ENCODE measurements at places on chromosomes 2 and 18.

GRCh38 chr2:233051241-233052149, 8.6 kb upstream of the INPP5D start:
- DNase-seq, result peak; percentile 92

- no peak for DNase-seq
Measured at GRCh38 chr2:186426153-186427016, 59.7 kb upstream of the ZC3H15 start.

GRCh38 chr2:219688560-219689445, 61.4 kb downstream of the SLC4A3 start:
- no peak for DNase-seq

- DNase-seq, result peak; percentile 77
Measured at GRCh38 chr2:175004730-175004979, 526 bp downstream of the CHN1 start.

DNA sequence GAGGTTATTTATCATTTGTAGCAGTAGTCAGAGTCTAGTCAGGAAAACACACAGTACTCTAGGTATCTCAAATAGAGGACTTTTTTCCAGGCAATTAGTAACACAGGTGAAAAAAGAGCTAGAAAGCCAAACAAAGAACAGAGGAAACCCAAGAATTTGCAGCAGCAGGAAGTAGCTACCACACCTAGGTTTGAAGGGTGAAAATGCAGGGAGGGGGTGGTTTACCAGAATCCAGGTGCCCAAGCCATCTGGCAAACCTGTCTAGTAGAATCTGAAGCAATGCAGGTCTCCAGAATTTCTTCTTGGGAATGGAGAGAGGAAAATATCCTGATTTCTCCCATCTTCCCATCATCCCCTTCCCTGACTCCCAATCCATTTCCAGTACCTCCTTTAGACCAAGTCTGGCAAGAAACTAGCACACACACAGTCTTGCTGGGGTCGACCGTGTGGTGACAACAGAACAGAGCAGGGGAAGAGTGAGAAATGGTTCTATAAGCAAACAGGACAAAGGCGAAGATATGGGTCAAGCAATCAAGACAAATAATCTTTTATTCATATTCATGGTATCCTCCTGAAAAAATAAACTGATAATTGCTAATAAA, 231.9 kb upstream of the MMADHC start:
- DNase-seq, result no peak

DNA sequence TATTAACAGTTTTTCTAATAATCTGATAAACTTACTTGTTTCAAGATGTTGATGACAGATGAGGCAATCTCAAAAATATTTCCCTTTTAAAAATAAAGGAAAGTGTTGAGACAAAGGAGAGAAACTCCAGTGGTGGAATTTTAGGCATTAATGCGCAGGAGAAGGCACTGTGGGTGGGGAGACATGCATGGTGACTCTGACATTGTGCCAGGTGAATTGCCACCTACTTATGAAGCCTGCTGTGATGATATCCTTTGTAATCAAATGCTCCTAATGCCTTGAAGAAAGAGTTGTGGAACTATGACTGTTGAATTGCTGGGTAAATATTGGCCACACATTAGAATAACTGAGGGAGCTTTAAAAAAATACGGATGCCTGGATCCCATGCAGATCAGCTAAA, 101.4 kb downstream of the PLA2R1 start:
- no peak for DNase-seq

GRCh38 chr18:1292167-1292566, 387.5 kb downstream of the ADCYAP1 start:
- no peak for DNase-seq

All from H7 (cell line).